ENCODE measurements at places on chromosomes 1 and 21.
A peak's percentile ranks its signal among the peaks of the same experiment; 100 is the strongest.

DNA sequence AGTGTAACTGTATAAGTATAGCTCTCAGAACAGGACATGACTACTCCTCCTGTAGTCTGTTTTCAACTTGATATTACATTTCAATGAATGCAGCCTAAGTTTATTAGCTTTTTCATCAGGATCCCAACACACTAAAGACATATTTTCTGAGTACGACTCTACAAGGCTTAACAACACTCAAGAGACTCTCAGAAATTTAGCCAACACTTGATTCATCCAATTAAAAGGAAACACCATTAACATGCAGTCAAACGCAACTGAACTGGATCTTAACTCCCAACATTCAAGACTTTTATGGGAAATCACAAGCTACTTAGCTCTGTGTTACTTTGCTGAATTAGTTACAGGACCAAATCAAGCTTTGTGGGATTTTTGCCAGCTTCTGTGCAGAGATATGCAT lies 65.2 kb upstream of the SGIP1 start:
- DNase-seq, result no peak

GRCh38 chr1:61152469-61153105 lies 70.2 kb downstream of the NFIA start:
- no peak for DNase-seq

DNA sequence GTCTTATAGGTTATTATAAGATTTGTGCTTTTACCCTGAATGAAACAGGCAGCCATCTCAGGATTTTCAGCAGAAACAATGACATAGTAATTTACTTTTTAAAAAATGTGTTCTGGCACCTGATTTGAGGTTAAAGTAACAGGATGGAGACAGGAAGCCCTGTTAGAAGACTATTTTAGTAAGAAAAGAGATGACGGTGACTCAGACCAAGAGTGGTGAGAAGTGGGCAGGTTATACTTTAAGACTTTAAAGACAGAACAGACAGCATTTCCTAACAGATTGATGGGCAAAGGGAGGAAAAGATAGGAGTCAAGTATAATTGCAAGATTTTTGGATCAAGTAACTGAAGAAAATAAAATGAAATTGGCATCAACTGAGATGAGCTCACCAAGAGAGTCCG lies 436.8 kb upstream of the NR5A2 start:
- no peak for DNase-seq

- DNase-seq, result no peak
Measured at GRCh38 chr1:95088303-95088702, 15.6 kb upstream of the ALG14 start.

- no peak for DNase-seq
Measured at GRCh38 chr21:32476661-32477423, 64.3 kb downstream of the EVA1C start.

GRCh38 chr1:67696708-67697107 lies 11.7 kb downstream of the GADD45A start:
- no peak for DNase-seq

- peak; percentile 27 for DNase-seq
Measured at GRCh38 chr21:42564561-42564971, 50.9 kb downstream of the SLC37A1 start.

DNA sequence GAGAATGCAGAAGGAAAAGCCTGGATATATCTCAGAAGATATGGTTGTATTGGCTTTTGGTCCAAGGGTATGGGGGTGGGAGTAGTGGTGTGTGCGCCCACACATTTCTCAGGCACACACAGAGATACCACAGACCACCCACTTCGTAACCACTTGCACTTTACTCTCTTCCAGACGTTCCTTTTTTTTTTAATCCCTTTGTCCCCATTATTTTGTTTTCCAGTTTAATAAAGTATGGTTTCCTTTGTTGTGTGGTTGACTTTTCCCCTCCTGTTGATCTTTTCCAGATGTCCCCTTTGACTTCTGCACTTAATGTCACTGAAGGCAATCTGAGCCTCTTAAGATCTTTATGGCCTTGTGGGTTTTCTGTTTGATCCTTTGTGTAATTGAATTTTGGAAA lies 10.5 kb upstream of the TARS2 start:
- DNase-seq, result no peak

- no peak for DNase-seq
Measured at GRCh38 chr1:174583316-174583715, 135.6 kb downstream of the GPR52 start.

- no peak for DNase-seq
Measured at GRCh38 chr1:225868631-225869330, 13.4 kb downstream of the TMEM63A start.

GRCh38 chr1:228494391-228494790 lies 7.2 kb downstream of the RNF187 start:
- DNase-seq, result no peak

GRCh38 chr1:196777603-196778002 lies 3.0 kb downstream of the CFHR3 start:
- DNase-seq, result no peak

DNA sequence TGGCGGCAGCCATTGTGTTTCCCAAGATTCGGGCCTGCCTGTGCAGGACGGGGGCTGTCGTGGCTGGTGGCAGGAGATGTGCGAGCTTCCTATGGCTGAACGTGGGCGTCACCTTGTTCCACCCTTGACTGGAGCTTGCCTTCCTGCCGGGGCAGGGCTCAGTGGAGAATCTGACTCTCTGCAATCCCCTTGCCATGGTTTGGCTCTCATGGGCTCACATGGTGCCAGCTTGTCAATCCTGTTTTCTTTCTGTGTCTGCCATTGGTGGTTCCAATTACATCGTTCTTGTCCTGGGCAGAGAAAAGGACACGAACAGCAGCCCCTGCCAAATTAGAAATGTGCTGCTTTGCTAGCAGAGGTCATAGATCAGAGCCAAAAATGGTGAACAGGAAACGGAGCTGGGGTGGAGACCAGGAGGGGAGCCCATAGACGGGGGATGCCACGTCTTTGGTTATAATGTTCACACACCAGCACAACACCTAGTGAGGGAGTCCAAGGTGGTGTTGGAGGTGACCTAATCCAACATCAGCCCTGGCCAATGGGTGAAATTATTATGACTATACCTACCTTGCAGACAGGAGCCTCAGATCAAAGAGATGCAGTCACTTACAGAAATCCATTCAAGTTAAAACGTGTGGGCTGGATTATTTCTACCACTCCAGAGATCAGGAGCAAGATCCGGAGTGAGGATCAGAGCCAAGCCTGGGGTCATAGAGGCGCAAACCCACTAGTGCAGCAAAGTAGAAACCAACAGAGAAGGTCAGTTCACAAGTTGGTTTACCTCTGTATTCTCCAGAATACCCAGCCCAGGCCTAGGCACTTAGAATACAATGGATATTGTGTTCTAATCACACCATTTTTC lies 253.1 kb downstream of the SIPA1L2 start:
- DNase-seq, result no peak

DNA sequence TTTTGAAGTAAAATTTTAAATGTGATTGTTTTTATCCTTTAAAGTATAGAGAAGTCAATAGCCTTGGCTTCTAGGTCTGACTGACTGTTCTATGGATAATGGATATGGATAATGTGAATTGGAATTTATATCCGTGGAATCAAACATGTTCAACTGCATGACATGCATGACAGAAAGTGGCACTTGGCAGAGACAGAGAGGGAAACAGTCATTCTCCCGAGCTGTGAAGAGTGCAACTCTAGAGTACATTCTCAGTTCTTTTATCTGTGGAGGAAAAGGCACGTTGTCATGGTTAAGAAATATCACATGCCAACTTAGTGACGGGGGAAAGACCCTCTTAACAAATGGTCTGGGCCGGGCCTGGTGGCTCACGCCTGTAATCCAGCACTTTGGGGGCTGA lies 67.0 kb downstream of the KIF26B start:
- no peak for DNase-seq

DNA sequence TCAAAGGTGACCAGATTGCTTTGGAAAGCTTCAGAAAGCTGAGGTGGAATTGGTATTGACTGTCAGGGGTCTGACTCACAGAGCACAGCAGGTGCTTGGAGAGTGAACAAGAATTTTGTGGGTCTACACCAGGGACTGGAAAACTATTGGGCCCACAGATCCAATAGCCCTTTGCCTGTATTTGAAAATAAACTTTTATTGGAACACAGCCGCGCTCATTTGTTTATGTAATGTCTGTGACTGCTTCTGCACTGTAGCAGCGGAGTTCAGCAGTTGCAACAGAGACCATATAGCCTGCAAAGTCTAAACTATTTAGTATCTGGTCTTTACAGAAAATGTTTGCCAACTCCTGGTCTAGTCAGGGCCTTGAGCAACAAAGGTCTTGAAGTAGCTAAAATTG lies 315.6 kb downstream of the NFIA start:
- no peak for DNase-seq

DNA sequence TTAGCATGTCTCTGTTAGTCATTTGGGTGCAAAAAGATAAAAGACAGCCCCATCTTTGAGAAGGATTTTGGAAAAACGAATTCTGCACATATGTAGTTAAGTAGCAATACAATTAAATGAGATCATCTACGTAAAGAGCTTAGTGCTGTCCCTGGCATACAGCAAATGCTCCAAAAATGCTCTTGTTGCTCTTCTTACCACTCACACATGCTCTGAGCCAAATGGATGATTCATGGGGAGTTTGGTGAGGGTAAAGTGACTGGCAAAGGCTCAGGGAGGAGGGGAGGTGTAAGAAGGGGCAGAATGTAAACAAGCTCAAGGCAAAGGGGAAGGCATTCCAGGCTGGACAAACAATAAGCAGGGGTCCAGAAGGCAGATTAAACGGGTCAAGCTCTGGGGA lies 191.9 kb downstream of the AK5 start:
- DNase-seq, result no peak

GRCh38 chr21:35357041-35357780 lies 308.1 kb upstream of the RUNX1 start:
- no peak for DNase-seq

DNA sequence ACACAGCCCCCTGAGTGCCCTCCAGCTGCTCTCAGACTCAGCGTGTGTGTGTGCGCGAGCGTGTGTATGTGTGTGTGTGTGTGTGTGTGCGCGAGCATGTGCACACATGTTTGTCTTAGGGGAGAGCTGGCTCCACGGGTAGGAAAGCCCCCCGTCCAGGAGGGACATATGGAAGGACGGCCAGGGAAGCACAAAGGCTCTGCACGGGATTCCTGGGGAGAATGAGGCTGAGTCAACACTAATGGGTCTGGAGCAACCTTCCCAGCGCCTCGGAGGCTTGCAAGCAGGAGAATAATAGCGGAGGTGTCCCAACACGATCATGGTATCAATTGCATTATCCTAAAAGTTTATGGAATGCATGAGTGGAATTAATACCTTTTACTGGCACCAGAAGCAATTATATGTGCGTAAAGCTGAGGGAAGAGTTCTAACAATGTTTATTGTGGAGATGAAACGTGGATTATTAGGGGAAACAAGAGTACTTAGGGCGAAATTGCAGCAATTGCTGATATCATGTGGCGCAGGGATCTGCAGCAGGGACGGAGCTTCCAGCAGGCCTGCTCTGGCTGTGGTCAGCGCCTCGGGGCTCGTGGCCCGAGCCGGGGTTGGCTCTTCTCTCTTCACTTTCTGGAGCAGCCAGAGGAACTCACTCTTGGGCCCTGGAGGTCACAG lies 40.3 kb upstream of the CCDC27 start:
- DNase-seq, result no peak

- no peak for DNase-seq
Measured at GRCh38 chr1:79903321-79903720, 896.8 kb upstream of the ADGRL4 start.

Measured in right forelimb (tissue), 1 donor.